HEK293T (cell line): ENCODE measurements at places on chromosomes 11 and 22.

- no peak for DNase-seq
Measured at GRCh38 chr11:65871811-65872548, 620 bp downstream of the EFEMP2 start.

DNA sequence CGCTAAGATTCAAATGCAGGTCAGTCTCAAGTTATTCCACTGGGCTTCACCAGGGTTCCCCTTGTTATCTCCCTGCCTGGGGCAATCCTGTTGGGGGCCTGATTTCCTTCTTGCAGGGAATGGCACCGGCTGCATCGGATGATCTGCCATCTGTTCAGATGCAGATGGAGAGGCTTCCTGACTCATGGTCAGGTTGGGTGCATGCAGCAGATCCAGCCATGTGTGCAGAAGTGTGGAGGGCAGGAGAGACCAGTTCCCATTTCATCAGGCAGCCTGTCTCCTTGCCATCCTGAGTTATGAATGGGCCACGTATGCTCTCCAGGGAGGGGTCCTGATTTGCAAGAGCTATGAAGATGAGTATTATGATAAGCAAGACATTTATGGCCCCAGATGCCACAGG is 161.2 kb upstream of the PLET1 start:
- DNase-seq: no peak

GRCh38 chr11:110776081-110776480 is 63.8 kb upstream of the ARHGAP20 start:
- DNase-seq: no peak

DNA sequence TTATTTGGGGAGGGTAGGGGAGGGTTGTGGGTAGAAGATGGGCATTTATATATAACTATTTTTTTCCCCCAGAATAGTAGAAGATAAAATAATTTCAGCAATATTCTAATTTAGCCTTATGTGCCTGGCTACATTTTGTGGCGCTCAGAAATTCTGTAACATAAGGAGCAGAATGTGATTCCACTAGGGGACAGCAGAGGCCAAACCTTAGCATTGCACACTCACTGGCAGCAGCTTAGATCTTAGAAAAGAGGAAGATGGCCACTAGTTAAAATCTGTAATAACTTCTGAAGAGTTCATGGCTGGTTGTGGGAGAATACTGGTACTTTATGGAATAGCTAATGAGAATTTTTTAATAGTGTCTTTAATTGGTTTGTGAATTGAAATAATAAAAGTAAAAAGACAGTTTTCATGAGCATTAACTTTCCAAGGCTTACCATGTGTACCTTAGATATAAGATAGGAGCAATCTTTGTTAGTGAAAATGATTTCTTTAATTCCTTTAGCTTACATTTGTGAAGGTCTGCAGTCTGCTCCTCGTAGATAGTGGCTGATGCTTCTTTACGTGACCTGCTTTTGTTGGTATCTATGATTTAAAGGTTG is 33.1 kb downstream of the DDX10 start:
- peak; percentile 65 for DNase-seq

- no peak for DNase-seq
Measured at GRCh38 chr11:17736579-17736893, 2.0 kb downstream of the KCNC1 start.

DNA sequence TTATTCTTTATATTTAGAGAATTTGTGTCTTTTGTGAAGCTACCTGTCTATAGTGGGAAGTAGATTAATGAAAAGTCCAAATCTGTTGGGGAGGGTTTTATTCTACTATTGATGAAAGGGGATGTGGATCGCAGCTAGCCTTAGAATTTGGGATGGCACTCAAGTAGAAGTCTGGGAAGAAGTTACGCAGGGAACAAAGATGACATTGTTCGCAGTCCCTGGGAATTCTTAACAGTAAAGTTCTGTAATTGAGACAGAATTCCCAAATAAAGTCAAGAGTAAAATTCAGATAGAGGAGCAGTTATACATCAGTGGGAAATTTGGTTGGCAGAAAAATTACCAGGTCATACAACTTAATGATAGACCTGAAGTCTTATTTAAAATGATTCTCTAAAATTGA is 64.1 kb downstream of the ATM start:
- DNase-seq: no peak

GRCh38 chr11:78653294-78653909 is 78.7 kb upstream of the NARS2 start:
- no peak for DNase-seq

- peak; percentile 76 for DNase-seq
Measured at GRCh38 chr11:8604078-8604723, 10.2 kb upstream of the STK33 start.

DNA sequence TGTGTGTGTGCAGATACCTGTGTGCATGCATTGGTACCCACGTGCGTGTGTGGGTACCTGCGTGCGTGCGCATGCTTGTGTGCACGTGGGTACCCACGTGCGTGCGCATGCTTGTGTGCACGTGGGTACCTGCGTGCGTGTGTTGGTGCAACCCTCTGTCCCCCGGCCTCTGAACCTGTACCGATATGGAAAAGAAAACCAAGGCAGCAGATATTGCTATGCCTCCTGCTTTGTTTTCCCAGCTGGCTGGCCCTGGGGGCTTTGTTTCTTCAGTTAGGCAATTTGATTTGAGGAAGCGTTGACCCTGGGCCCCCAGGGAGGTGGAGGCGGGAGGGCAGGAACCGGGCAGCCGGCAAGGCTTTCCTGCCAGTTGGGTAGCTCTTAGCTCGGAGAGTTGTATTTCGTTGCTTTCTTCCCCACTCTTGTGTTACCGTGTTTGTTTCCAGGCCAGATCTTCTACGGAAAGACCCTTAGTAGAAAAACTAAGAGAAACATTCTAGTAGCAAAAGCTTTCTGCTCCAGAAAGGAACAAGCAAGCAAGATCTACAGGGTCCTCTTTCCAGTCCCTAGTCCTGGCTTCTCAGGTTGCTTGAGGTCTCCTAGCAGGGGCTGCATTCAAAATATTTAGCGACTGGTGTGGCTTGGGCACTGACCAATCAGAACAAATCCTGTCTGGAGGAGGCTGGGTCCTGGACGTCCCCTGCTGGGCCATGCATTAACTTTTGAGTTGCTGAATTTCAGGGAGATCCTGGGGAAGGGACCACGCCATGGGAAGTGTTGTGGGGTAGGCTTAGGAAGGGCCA is 26.3 kb upstream of the SORL1-AS1 start:
- peak; percentile 25 for DNase-seq

DNA sequence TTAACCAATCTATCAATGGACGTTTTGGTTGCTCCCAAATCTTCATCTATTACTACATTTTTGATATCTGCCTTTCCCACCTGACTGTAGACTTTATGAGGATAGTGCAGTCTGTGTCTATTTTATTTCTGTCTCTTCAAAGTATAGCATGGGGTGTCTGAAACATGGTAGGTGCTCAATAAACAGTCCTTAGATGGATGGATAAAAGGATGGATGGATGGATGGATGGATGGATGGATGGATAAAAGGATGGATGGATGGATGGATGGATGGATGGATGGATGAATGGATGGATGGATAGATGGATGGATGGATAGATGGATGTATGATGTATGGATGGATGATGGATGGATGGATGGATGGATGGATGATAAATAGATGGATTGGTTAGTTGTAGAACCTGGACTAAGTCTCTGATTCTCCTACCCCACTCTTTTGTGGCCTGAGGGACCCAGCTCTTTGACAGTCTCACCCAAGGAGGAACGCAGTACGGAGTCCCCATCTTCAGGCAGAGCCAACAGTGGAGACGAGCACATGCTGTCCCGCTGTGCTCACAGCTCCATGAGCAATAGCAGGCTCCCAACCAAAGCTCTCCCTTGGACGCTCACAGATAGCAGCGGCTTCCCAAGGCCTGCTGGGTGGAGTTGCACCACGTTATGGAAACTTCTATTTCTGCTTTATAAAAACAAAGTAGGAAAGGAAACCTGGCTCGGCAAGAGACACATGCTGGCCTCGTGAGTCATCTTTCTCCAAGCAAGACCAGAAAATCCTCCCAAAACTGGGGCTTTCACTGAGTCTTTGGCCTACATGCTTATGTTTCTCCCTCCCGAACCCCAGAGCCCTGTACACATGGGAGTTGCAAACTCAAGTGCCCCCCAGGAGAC is 448.0 kb downstream of the MIAT start:
- no peak for DNase-seq

DNA sequence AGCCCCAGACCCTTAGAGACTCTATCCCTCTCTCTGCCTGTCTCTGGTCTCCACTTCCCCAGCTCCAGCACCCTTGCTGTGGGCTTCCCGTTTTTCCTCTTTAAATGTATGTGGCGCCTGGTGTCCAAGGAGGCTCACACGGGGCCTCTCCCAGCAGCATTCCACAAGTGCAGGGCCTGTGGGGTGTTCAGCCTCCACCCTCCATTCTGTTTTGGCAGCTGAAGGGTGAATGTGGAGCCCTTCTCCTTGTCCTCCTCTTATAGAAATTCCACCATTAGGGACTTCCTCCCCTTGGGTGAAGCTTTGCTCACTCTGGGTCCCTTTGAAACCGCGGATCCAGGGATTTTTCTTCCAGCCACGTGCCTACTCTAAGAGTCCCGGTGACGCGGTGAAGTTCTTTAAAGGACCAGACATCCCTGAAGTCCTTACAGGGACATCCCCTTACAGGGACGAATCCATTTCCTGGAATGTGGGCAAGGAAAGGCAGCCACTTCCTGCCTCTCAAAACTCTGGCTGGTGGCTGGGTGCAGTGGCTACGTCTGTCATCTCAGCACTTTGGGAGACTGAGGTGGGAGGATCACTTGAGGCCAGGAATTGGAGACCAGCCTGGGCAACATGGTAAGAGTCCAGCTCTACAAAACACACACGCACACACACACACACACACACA is 1.6 kb upstream of the TSPAN18 start:
- no peak for DNase-seq

- no peak for DNase-seq
Measured at GRCh38 chr22:24441406-24442351, 14.3 kb downstream of the ADORA2A start.

GRCh38 chr11:2108675-2109491 is 30.3 kb downstream of the IGF2 start:
- DNase-seq: no peak

GRCh38 chr22:45692549-45692948 is 20.9 kb downstream of the ATXN10 start:
- no peak for DNase-seq

DNA sequence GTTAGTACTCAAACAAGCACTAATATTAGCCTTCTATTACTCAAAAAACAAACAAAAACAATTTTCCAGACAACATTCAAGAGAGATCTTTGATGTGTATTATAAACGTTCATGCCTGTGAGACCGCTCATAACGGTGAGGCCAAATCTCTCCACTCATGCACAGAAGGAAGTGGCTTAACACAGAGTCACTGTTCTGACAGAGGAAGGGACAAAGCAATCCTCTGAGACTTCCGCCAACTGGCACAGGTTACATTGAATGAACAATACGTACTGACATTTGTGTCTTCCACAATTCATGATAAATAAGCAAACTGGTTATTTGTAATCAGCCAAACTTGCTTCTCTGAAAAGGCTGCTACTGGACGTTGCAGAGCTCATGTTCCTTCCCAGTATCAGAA is 30.5 kb downstream of the CHKA start:
- no peak for DNase-seq

DNA sequence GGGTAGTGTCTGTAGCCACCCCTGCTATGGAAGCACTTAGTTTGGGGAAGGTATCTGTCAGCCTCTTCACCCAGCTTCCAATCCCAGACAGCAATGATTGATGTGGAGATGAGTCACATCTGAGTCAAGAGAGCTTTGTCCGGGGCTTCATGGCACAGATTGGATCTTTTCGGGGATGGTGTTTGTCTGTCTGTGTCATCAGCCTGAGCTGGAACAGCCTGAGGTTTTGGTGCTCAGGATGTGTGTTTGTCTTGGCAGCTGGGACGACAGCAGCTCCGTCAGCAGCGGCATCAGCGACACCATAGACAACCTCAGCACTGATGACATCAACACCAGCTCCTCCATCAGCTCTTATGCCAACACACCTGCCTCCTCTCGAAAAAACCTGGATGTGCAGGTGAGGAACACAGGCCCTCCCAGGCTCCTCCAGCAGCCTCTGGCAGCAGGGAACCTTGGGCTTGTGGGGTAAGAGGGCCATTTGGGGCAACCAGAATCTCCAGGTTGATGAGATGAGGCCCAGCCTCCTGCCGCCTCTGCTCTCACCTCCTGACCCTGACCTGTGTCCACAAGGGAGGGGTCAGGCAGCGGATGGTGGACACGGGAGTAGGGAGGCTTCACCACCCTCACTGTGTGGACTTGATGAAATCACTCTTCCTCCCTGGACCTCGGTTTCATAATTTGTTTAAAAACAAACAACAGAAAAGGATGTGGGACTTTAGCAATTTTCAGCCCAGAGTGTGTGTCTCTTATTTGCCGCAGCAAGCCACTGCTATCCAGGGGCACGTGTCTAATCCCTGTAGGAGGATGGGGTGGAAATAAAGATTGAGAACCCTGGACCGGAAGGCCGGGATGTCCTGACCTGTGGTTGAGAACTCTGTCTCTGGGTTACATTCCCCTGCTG is 124.3 kb downstream of the DBX1 start:
- DNase-seq: no peak

- no peak for DNase-seq
Measured at GRCh38 chr11:37141707-37142106, 543.7 kb upstream of the RAG2 start.

DNA sequence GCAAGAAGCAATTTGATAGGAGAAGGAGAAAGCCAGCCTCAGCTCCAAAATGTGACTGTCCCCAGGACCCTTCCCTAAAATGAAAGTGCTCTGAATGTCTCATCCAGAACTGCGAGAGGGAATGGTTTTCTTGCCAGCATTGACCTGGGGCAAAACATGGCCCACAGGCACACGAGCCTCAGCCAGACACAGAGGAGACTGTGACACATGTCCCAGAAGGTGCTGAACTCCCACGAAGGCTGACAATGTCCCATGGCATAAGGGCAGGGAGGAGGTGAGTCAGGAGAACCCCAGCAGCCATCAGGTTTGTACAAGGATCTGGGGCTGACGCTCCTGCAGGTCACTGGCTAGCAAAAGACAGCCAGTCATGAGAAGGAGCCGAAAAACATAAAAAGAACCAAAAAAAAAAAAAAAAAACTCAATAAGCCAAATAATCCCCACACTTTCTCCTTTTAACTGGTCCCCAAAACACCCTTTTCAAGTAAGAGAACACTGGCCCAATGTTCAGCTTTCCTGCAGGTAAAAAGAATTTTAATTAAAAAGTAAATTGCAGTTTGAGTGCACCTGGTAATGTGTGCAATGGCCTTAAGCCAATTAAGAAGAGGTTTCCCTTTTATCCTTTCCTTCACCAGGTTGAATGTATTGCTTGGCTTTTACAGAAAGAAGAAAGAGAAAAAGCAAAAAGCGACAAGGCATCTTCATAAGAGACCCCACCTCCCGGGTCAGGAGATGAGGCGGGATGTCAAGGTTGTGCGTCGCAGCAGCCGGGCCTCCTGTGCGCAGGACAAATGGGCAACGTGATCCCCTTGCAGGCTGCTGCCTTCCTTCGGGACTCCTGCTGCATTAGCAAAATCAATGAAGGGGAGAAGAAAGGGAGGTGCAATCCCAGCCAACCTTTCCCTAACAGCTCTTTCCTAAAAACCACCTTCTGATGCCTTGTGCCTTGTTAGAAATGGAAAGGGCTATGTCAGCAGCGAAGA is 43.6 kb downstream of the GALNT18 start:
- no peak for DNase-seq

GRCh38 chr22:36015155-36015810 is 13.3 kb downstream of the RBFOX2 start:
- DNase-seq: no peak

- DNase-seq: no peak
Measured at GRCh38 chr11:18449251-18449650, 6.4 kb upstream of the LDHAL6A start.
